ENCODE measurements at places on chromosomes 7 and 10.
A peak's percentile ranks its signal among the peaks of the same experiment; 100 is the strongest.

- peak; percentile 2 for DNase-seq
These were observed 5.3 kb downstream of the NUDT1 start for GRCh38 chr7:2247141-2247995.

DNA sequence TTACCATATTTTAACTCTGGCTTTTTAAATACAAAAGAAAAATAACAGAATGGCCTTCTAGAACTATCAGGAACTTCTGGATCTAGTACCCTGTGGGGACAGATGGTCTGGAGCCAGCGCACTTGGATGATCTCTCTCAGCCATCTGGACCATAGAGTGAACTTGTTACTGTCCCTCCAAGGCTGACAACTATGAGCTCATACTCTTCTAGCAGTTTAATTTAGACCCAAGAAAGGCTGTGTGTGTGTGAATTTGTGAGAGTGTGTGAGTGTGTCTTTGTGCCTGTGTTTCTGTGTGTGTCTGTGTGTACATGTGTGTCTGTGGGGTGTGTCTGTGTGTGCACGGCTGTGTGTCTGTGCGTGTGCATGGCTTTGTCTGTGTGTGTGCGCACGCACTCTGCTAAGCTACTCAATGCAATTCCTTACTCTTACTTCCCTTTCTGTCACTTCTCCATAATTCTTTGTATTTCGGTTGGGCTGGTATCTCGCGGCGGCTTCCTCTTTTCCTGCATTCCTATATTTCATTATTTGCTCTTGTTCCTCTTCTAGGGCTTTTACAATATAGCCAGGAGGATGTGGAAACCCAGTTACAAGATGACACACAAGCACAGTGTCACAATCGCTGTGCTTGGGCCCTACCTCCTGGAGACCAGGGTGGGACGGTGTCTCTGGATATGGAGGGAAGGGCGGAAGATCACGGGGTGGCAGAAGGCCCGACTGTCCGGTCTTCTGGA is 51.9 kb downstream of the IKZF1 start:
- DNase-seq = no peak

GRCh38 chr10:46524472-46525176 is 31.8 kb downstream of the GPRIN2 start:
- no peak for DNase-seq

DNA sequence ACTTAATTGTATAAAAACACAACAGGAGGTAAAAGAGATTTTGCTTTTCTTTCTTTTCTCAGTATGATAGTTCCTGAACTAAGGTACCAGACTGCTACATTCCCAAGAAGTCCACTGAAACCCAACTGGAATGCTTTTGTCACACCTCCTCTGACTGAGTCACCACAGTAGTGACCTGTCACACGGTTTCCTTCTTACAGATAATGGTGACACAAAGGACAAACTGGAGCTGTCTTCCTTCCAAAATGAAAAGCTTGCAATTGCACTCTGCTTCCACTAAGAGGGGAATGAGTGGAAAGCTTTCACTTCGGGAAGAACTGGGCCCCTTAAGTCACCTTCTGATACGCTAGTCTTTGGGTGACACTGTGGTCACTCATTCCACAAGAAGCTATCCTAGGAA is 122.2 kb downstream of the KMT2E start:
- DNase-seq = no peak

DNA sequence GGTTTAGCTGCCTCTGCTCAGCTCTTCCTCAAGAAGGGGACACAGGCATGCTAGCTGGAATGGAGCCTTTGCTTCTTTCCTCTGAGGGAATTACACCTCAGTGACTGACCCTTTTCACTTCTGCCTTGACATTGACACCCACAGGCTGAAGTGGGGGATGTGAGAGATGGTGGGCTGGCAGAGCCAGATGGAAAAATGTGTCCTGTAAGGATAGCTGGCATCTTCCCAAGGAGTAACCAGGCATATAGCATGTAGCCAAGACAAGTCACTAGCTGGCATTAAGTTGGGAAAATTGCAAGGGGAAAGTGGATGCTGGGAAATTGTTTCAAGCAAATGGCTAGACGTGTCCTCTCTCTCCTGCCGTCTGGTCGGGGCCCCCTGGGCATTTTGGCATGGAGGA is 19.9 kb downstream of the STMP1 start:
- no peak for DNase-seq

GRCh38 chr7:3007696-3008095 is 36.0 kb downstream of the CARD11 start:
- DNase-seq = no peak

GRCh38 chr10:121059351-121059750 is 208.2 kb downstream of the WDR11 start:
- no peak for DNase-seq

- DNase-seq = no peak
These were observed 764.3 kb downstream of the SUGCT start for GRCh38 chr7:40899151-40899550.

DNA sequence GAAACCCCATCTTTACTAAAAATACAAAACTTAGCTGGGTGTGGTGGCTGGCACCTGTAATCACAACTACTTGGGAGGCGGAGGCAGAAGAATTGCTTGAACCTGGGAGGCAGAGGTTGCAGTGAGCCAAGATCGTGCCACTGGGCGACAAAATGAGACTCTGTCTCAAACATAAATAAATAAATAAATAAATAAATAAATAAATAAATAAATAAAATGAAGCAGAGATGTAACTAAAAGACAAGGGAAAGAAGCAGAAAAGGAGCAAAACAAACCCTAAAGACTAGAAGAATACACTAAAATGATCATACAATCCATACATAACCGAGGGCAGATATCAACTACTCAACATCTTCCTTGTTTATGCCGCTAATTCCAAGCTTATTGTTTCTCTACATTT is 209.8 kb downstream of the TYW1 start:
- no peak for DNase-seq

DNA sequence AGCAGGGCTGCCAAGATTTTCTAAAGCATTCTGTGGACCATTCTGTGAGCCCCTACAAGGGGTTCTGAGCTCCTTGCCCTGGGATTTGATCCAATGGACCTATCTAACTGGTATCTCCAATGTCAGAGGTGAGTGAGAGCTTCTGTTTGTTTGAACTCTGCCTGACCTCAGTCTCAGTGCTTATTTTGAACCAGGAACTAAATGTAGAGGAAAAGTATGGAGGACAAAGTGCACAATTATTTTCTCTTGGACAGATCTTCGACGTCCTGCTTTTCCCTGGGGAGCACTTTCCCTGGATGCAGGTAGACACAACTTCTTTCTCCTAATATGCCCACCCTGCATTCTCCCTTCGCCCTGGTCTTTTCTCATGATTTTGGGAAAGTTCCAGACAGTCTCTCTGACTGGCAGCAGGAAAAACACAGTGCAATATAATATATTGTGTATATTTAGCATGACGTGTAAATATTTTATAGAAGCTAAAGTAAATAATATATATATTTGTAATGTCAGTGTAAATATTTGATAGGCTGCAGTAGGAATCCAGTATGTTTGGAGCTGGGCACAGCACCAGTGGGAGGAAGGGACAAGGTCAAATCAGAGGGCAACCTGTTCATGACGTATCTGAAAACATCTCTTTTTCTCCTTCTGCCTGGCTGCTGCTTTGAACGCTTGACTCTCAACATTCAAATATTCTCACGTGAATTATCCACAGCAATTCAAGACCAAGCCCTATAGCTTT is 184.0 kb upstream of the LYZL1 start:
- DNase-seq = no peak

DNA sequence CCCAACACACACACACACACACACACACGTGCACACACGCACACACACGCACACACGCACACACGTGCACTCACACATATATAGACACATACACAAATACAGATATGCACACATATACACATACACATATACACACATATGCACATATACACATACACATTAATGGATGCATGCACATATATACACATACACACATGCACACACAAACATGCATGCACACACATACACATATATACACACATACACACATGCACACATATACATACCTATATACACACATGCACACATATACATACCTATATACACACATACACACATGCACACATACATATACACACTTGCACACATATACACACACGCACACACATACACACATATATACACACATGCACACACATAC is 312.4 kb upstream of the PFKP start:
- DNase-seq = no peak

- peak; percentile 34 for DNase-seq
These were observed 54.2 kb downstream of the TACR2 start for GRCh38 chr10:69362471-69362954.

GRCh38 chr10:92792661-92793060 is 55.7 kb upstream of the EXOC6 start:
- DNase-seq = no peak

- DNase-seq = no peak
These were observed 4.5 kb upstream of the AEBP1 start for GRCh38 chr7:44099669-44100068.

GRCh38 chr10:30986053-30986555 is 45.6 kb downstream of the ZNF438 start:
- no peak for DNase-seq

DNA sequence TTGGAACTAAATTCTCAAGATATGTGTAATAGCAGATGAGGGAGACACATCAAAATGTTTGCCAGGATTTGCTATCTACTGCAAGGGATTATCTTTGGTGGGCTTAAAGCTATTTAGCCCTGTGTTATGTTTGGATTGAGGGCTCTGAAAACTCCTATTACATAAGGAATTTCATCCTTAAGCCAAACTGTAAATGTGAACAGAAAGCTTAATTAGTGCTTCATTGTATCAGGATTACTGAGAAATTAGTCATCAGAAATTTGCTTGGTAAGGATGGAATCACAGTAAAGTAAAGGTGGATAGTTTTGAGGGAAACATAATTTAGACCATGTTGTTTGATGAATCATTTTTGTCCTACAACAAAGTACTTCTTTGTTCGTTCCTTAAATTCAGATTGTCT is 8.3 kb downstream of the ANKRD7 start:
- DNase-seq = no peak

DNA sequence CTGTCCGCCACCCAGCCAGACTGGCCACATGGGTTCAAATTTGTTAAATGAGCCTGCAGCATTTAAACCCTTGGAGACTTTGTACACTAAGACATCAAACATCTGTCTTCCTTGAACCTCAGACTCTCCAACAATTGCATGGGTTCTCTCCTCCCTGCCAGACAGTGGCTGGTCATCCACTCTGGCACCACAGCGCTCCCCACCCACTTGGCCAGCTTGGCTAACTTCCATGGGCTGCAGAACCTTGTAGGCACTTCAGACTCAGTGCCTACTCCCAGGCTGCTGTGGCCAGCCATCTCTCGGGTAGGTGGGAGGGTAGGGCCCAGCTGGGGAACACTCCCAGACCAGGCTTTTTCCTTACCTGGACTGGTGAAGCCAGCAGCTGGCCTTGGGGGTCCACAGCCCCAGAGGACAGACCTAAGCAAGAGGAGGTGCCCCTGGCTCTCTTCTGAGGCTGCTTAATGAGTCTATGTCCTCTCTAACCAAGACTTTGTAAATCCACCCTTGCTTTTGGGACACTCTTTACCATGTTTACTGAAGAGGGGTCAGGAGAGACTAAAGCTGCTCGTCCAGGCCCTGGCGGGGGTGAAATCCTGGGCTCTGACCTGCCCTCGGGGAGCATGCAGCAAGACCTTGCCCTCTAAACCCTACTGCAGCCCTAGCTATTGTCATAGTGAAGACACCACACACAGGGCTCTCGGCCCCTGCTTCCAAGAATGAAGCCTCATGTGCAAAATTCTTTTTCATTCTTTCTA is 82.7 kb downstream of the ARHGAP22 start:
- DNase-seq = no peak

DNA sequence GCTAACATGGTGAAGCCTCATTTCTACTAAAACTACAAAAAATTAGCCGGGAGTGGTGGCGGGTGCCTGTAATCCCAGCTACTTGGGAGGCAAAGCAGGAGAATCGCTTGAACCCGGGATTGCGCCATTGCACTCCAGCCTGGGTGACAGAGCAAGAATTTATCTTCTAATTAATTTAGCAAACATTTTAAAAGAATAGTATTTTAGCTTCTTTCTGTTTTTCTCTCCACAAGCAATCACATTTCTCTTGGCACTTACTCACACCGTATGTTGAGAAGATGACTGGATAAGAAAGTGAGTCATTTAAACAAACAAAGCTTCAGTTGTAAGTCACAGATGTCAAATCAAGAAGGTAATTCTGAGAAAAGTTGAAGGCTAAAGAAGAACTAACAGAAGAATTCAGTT is 264.0 kb downstream of the ARL4A start:
- DNase-seq = no peak

- DNase-seq = peak; percentile 85
These were observed 45.8 kb downstream of the PRR15 start for GRCh38 chr7:29609162-29610037.

GRCh38 chr7:127290116-127290655 is 37.4 kb upstream of the GRM8 start:
- DNase-seq = no peak

DNA sequence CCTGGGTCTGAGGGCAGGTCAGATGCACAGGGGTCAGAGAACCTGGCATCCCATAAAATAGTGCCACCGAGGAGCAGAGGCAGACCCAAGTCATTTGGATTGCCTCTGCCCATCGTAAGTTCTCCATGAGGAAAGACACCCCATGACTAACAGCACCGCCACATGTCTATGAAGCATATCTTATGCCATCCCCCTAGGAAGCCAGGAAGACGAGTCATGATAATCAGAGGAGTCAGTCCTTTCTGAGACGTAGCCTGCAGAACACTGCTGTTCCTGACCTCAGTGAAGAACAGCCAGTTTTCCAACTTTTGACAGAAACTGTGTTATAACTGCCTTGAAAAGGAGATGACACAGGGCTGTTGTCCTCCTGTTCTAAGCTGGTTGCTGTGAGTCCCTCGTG is 51.2 kb downstream of the INSYN2A start:
- no peak for DNase-seq

GRCh38 chr10:128596906-128597305 is 470.7 kb upstream of the MKI67 start:
- DNase-seq = no peak
